Fibroblast of the aortic adventitia (primary cell): ENCODE measurements at places on chromosomes 12 and 14.

DNA sequence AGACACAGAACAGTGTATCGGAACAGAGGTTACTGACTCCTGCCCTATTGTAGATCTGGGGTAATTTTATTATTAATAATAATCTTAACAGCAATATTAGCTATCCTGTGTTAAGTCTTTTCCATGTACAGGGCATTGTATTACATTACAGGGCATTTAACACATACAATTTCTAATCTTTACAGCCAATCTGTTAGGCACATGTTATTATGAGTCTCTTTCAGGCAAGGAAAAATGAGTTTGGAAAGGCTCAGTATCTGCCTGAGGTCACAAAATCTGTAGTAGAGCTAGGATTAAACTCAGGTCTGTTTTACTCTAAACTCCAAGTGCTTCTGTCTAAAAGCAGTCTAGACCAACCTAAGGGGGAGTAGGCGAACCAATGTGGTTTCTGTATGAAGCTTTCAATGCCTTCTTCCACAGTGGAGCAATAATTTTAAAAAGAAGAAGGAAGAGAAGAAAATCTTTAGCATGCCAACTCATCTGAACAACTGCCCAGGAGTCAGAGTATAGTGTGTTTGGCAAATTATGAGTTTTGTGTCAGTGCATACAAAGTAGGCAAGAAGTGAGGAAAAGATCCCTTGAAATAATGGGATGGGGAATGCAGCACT is 192.6 kb downstream of the CHST11 start:
- no peak for DNase-seq

DNA sequence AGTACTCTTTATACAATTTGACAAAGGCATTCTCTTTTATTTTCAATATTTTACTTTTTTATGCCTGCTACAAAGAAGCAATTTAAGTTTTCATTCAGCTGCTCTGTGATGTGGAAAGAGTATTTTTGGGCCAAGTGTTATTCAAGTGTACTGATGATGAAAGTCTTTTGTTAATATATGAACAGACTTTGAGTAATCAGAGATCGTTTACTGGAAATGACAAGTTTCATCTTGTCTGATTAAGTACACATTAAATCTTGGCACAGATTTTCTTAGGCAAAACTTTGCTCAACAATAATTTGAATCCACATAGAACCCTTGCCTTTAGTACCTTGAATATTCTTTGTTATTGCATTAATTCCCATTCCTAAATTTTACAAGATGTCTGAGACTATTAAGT is 13.3 kb upstream of the PZP start:
- DNase-seq = no peak

- DNase-seq = no peak
Measured at GRCh38 chr12:57193706-57194245, 22.8 kb upstream of the NXPH4 start.

GRCh38 chr12:130478786-130479185 is 141.1 kb downstream of the PIWIL1 start:
- DNase-seq = no peak

- DNase-seq = peak; percentile 20
Measured at GRCh38 chr12:47636908-47637780, 68.7 kb downstream of the RPAP3 start.

- DNase-seq = no peak
Measured at GRCh38 chr14:69490219-69490918, 5.8 kb downstream of the PLEKHD1 start.

DNA sequence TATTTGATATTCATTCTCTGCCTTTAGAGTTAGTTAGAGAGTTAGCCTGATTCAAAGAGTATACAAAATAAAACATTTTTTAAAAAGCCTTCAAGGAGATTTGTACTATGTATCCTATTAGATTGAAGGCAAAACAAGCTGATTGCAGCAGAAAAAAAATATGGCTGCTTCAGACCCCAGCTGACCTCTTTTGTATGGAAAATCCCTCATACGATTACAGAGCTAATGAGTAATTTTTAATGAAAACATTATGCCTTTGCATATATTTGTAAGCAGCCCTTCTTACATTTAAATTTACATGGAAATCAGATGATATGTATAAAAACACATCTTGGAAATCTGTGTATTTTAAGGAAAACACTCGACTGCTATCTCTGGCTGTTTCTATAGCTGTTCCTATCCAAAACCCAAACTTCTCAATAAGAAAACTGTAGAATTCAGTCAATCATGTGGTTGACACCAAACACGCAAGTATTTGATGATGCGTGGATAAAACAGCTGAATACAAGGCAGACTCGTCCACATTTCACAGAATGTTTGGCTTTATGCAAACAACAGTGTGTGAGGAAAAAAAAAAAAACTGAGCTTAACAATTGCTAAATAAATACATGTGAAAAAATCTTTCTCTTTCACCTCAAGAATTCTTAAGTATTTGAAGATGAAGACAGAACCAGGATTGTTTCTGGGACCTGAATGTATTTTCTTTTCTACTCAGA is 275.3 kb downstream of the EGLN3 start:
- peak; percentile 24 for DNase-seq

- DNase-seq = no peak
Measured at GRCh38 chr12:117523971-117524370, 162.5 kb upstream of the NOS1 start.

DNA sequence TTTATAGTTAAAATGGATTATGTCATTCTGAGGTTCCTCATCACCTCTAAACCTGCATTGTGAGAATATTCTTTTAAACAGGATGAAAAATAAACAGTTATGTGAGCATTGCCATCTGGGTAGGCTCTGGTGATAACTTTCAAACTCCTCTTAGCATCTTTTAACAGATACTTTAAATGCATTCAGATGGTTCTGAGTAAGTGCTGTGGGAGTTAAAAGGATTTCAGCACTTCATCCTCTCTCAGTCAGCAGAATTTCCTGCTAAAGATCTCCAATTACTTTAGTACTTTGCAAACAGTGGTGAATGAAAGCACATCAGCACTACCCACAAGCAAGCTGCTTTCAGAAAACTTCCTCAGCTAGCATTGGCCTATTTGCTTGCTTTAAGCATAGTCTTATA is 59.3 kb upstream of the TMTC1 start:
- no peak for DNase-seq

- peak; percentile 66 for DNase-seq
Measured at GRCh38 chr12:50788561-50788960, 24.7 kb downstream of the ATF1 start.

- peak; percentile 22 for DNase-seq
Measured at GRCh38 chr14:65600742-65601141, 188.2 kb downstream of the FUT8 start.

GRCh38 chr12:5723711-5724252 is 221.3 kb downstream of the ANO2 start:
- no peak for DNase-seq

DNA sequence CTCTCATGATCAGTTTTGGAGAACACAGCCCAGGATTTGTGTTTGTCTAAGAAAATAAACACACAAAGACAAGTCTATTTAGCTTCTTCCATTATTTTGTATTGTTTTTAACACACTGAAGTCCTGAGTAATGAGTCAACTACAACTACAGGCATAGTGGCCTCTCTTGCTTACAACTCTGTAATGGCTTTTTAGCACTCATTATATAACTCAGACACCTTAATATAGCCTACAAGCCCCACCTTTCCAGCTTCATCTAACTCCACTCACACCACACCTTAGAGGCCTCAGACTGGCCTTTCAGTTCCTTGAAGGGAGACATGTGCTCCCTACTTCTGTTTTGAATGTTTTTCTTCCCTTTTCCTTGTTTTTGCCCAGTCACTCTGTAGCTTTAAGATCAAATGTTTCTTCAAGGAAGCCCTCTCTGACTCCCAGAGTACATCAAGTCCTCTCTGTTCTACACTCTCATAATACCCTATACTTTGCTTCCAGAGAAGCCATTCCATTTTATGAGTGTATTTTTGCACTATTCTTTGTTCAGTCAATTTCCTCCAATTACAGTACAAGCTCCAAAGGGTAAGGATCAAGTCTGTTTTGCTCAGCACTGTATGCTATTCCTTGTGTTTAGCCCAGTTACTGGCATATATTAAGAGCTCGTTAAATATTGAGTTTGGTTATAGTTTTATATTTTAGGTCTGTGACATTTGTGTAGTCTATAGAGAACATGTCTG is 233.6 kb upstream of the ARHGAP5 start:
- DNase-seq = no peak

DNA sequence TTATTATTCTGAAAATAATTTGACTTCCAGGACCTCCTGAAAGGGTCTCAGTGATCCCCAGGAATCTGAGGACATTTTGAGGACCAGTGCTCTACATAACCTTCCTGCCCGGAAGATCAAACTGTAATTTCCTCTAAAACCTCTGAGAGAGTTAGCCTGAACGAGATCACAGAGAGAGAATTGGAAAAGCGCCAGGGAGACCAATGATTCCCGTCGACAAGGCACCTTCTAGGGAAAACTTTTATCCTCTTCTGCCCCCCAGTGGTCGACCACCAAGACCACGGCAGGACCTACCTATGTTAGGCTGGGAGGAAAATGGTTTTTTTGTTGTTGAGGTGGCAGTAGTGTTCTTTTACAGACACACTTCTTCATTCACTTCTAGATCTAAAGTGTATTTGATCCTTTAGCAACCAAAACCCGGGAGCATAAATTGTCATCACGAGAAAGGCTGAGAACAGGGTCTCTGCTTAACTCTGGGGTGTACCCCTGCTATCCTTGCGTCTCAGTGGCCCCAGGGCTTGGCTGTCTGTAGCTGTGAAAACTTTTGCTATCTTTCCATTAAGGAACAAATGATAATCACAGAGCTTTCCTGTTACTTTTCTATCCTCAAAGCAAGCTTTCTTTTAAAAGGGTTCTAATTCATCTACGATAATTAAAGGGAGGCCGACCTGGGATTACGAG is 62.9 kb upstream of the NID2 start:
- peak; percentile 99 for DNase-seq

DNA sequence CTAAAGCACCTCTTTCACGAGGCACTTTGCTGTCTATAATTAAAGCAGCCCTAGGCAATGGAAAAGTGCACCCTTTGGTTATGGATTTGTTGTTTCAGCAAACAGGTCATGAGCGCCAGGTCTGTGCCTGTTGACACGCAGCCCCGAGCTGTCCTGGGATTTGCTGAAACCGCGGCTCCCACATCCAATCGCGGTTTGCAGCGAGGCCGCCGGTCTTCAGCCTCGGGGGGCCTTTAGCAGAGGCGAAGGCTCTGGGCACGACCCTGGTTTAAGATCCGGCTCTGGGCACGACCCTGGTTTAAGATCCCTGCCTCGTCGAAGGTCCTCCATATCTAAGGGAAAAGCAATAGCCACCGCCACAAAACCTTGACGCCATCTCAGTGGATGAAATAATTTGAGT is 79.2 kb downstream of the GLT1D1 start:
- no peak for DNase-seq

GRCh38 chr14:59870277-59871165 is at the start of gene RTN1:
Gene RTN1, minus strand, starts transcription at chr14:59870776. Its CDS starts 146 bp downstream, at chr14:59870630.
- peak; percentile 22 for DNase-seq

GRCh38 chr12:94551810-94552209 is 92.1 kb upstream of the CEP83 start:
- DNase-seq = no peak

- no peak for DNase-seq
Measured at GRCh38 chr14:58821421-58821820, 183.7 kb downstream of the DACT1 start.

DNA sequence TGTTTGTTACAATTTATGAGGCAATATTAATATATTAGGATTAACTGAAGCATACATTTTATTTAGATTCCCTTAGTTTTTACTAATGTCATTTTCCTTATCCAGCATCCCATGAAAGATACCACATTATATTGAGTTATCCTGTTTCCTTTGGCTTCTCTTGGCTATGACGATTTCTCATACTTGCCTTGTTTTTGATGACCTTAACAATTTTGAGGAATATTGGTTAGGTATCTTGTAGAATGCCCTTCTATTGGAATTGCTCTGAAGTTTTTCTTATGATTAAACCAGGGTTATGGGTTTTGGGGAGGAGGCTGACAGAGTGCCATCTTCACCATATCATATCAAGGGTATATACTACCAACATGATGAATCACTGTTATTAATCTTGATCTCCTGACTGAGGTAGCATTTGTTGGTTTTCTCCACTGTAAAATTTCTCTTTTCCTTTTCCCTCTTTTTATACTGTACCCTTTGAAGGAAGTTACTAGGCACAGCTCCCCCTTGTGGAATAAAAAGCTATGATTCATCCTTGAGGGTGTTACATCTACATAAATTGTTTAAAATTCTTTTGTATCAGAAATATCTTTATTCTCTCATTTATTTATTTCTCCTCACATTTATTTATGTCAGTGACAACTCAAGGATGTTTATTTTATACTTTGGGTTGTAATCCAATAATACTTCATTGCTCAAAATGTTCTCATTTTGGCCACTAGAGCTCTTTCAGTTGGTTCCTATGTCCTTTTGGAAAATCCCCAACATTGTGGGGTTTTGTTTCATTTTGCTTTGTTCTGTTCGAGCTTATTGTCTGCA is 239.0 kb downstream of the SLC16A7 start:
- peak; percentile 62 for DNase-seq

GRCh38 chr14:61025251-61026223 is 44.5 kb downstream of the SLC38A6 start:
- DNase-seq = peak; percentile 85

GRCh38 chr12:121214166-121214777 is 4.3 kb downstream of the P2RX4 start:
- DNase-seq = peak; percentile 34

DNA sequence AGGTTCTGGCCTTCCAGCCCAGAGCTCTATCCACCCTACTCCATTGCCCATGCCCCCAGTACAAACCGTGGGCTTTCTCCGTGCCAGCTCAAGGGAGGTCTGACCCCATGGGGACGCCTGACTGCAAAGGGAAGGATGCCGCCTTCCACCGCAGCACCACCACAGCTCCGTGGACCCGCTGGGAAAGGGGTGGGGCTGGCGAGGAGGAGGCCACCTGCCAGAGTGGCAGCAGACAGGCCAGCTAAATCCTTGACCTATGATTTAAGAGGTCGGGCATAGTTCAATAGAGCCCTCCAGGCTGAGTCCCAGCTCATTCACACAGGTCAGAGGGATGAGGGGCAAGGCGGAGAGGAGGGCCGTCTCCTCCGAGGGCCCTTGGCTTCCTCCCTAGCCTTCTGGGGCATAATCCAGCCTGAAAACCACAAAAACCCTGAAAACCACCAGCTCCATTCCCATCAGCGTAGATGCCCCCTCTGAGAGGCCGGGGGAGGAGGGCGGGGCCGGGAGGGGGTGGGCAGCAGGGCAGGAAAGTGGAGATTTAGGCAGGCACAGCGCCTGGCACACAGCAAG is 14.9 kb upstream of the FIGNL2 start:
- no peak for DNase-seq

- DNase-seq = no peak
Measured at GRCh38 chr12:52679875-52680274, 332 bp downstream of the KRT1 start.

DNA sequence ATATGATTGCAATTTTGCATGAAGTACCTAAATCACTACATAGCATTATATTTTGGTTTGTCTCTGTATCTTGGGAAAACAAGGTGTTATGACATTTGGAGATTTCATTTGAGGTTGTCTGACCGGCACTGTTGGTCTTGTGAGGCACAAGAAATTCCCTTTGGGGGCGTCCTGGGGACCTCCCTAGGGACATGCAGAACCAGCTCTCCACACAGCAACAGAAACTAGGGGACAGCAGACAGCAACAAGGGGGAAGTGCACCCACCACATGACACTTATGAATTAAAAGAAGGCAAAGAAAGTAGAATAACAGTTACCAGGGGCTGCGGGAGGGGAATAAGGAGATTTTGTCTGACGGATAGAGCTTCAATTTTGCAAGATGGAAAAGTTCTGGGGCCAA is 14.4 kb downstream of the DDX54 start:
- no peak for DNase-seq
